Nucleus accumbens (tissue), 56 donors: ENCODE measurements at places on chromosomes 16 and 17.

DNA sequence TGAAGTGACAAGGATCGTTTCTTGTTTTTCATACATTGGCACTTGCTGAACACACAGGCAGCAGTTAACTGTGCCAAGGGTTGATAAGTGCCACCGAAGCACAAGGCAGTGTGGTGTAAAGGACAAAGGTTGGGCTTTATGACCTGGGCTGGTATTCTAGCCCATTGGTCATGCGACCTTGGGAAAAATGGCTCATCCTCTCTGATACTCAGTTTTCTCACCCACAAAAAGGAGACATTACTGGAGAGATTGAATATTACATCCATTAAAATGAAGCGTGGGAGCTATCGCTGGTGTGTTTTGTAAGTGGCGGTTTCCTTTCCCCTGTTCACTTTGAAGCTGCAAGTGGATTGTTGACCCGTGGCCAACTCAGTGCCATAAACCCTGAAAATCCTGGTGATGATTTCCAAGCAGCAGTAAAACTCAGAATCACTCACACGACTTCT is 216.9 kb downstream of the HAPSTR1 start:
- no peak for DNase-seq

GRCh38 chr16:80028581-80029380 is 428.2 kb upstream of the MAF start:
- DNase-seq: no peak

DNA sequence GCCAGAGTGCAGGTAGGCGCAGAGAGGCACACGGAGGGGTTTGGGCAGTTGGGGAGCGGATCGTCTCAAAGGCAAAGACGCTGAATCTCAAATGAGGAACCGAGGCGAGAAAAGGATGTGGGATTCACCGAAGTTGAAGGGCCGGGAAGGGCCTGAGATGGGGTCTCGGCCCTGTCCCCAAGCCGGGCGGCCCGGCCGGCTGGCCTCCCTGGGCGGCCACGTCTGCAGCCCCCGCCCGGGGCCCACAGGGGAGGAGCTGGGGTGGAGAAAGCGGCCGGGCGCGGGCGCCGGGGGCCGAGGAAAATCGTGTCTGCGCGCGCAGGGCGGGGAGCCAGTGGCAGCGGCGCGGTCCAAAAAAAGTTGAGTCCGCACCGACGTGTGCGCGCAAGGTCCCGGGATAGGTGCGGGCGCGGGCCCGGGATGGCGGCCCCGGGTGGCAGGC is 458 bp downstream of the SLC12A4 start:
- DNase-seq: no peak

DNA sequence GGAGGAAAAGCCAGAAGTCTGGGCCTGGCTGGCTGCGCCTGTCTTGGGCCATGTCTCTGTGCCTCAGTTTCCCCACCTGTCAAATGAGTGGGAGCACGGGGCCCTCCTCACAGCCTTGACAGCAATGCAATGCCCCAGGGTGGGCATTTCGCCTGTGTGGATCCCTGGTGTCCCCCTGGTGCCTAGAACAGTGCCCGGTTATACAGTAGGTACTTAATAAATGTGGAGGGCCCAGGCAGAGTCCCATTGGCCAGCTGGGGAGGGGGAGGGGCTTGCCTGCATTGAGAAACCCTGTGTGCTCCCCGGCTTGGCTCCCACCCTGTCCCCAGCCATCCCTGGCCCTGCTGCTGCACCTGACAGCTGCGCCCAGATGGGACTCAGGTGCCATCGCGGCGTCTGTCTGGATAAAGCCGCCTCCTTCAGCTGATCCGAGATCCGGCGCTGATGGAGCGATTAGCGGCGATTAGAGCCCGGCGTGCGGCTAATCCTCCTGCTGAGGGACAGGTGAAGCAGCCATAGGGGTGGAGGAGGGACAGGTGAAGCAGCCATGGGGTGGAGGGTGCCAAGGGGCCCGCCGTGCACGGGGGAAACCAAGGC is 12.4 kb downstream of the ZFPM1 start:
- no peak for DNase-seq

GRCh38 chr16:1890708-1891050 is 18.7 kb upstream of the MEIOB start:
- peak; percentile 44 for DNase-seq

DNA sequence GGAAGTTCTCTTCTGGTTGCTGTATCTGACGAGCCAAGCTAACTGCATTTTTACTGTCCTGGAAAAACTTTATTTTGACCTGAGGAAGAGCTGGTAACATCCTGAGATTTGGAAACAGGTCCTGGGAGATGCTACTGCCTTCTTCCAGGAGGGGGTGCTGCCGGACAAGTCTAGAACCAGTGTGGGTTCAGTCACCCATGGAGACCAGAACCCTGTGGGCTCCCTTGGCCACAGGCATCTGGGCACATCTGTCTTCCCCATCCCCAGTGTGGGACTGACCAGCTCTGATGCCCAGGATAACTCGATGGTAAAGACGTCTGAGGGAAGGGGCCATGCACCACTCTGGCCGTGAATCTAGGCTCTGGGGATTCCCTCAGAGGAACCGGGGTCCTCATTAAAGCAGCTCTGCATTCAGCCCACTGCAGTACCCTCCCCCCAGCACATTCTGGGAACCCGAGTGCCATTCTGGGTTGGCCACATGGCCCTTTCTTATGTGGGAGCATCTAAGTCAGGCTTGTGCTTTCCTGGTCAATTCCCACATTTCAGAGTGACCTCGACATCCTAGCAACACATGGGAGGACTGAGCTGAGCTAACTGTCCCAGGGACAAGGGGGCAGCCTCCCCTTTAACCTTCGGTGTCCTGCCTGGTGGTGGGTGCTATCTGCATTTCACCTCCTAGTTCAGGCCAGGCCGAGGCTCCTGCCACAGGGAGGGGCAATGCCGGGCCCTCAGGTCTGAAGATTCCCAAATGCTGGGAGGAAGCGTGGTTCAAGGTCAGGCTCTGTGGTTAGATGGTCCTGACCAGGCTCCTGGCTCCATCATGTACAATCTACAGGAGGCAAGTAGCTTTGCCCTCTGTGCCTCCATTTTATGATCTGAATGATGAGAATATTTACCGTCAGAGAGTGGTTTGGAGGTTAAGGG is 6.4 kb downstream of the C16orf86 start:
- DNase-seq: peak; percentile 20

DNA sequence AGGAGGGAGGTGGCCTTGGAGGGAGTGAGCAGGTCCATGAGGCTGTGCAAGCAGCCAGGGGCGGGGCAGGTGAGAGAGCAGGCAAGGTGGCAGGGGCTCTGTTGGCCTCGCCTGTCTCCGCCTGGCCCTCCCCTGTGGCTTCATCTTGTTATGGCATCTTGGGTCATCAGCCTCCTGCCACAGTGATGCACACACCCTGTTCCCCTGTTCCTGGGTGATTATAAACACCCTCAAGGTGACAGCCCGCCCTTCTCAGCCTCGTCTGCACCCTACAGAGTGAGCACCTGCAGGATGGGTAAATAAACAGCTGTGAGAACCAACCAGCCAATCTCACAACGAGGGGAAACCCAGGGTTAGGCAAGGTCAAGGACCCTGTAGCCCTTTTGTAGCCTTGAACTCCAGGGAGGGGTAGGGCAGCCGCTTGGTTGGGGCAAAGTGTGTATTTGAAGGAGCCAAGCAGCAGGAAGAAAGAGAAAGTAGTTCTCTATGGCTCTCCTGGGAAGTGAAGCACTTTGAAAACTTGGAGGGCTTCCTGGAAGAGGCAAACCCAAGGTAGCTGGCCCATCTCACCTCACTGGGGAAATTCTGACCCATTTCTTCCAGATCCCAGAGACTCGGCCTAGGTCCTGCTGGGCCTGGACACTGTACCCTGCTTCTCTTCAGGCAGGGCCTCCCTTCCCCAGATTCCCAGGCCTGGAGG is 60.6 kb downstream of the NT5M start:
- DNase-seq: no peak

DNA sequence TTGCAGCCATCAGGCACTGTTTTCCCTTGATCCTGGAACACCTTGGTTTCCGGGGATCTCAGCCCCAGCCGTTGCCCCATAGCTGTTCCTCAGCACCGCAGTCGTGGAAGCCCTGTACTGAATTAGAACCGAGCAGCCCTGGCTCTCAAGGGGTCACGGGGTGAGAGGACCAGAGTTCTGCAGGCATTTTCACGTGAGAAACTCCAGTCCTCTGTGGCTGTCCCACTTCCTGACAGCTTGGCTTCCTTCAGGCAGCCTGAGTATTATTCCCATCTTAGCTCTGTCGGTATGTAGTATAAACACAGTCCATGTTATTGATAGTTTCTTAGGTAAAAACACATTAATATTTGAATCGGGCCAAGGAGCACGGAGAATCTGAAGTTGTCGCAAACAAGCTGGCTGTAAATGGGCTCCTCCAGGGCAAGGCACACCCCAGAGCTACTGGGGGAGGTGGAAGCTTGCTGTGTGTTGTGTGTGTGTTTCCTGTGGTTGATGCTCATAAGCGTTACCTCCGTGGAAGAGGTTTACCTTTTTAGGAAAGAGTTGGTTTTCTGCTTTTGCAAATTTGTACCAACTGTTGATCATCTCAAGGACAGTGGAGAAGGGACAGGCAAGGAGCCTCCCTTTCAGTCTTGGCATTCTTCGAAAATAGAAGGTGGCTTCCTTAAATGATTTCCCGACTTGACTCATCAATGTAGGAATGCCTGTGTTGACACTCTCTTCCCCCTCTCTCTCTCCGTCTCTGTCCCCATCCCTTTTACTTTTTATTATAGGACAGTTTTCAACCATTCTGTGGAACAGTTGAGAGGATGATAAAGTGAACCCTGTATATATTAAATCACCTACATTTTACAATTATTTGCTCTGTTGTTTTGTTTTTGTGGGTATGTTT is 208.9 kb upstream of the CHMP6 start:
- no peak for DNase-seq

DNA sequence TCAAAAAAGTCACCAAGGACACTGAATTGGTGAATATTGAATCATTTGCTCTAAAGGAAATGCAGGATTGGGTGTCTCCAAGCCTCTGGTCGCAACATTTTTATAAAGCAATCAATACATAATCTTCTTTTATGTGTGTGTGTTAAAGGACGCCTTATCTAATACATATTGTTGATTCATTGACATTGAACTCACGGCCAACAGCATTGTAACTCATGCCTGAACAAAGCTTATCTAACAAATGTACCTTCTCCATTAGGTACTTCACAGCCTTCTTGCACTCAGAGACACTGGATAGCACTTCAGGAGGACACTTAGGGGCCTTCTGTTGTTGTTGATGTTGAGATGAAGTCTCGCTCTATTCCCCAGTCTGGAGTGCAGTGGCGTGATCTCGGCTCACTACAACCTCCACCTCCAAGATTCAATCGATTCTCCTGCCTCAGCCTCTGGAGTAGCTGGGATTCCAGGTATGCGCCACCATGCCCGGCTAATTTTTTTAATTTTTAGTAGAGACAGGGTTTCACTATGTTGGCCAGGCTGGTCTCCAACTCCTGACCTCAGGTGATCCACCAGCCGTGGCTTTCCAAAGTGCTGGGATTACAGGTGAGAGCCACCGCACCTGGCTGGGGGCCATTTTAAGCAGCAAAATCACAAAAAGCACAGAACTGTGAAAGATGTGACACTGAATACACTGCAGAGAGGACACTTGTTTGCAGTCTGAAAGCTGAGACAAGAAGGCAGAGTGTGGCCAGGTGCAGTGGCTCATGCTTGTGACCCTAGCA is 13.2 kb upstream of the PDXDC1 start:
- DNase-seq: no peak

- DNase-seq: no peak
These were observed 43.5 kb downstream of the TBX21 start for GRCh38 chr17:47776330-47777197.

DNA sequence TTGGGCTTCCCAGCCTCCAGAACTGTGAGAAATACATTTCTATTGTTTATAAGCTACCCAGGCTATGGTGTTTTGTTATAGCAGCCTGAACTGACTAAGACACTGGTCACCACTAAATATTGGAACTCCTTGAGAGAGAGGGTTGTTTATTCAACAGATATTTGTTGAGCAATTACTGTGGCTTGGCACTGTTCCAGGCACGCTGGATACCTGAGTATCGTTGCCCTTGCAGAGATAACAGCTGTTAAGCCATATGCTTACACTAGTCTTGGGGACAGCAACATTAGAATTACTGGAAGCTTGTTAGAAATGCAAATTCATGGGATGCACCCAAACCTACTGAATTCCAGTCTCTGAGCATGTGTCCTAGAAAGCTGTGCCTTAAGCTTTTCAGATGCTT is 230.7 kb downstream of the HS3ST4 start:
- no peak for DNase-seq

DNA sequence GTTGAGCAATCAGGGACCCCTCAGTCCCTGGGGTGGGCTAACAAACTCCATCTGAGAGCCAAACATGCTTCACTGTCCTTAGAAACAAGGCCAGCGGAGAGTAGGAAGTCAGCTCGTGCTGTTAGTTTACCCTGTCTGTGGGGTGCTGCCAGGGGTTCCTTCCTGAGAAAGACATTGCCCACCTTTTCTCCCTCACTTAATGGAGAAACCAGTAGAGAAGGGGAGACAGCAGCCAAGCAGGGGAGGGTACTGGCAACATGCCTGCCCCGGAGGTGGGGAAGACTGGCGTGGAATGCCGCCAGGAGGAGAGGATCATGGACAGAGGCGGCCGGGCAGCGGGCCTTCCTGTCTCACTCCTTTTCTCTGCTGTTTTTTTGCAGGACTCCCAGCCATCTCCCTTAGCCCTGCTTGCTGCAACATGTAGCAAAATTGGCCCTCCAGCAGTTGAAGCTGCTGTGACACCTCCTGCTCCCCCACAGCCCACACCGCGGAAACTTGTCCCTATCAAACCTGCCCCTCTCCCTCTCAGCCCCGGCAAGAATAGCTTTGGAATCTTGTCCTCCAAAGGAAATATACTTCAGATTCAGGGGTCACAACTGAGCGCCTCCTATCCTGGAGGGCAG is 19.9 kb downstream of the SP2 start:
- no peak for DNase-seq

GRCh38 chr16:57240851-57241250 is 4.2 kb upstream of the ARL2BP start:
- DNase-seq: no peak

DNA sequence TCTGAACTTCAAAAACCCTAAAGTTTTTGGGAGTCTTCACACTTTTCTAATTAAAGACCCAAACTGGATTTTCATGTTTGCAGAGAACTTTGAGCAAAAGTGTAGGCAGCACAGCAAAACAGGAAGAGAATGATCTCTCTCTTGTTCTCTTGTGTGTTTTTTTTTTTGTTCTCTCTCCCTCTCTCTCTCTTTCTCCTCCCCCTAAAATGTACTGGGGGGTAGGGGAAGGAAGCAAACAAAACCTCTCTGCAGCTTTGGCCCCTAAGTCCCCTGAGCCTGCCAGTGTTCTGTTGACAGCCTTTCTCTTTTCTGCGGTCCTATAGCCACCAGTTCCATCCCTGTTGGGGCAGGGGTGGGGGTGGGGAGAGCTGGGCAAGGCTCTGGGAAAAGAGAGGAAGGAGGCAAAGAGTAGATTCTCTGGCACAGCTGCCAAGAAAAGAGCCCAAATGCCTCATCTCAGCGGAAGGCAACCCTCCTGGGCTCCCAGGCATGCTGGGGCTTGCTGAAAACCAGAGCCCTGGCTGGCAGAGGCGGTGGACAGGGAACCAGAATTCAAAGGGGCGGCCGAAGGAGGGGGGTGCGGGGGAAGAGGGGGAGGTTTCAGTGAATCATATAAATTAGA is 295.3 kb downstream of the SOX9 start:
- peak; percentile 29 for DNase-seq

GRCh38 chr17:72984926-72985325 is 107.6 kb downstream of the SLC39A11 start:
- DNase-seq: no peak

- DNase-seq: no peak
These were observed 641 bp downstream of the COG8 start for GRCh38 chr16:69338557-69339288.

GRCh38 chr17:74864866-74865395 is 5.2 kb upstream of the GRIN2C start:
- DNase-seq: peak; percentile 68
